GM12878 (cell line): ENCODE measurements at places on chromosomes 12 and 14. TPM values are rescaled to one million over a fixed set of nuclear protein-coding genes. Genes with fewer than 3 reads are reported as not detected.

EPYC gene
- not detected in 2 replicates for total RNA-seq

- no peaks in the 10 kb centered on the region for H3K4me1 ChIP-seq
- H3K4me3 ChIP-seq: no peak overlapping the region
- no peaks in the 10 kb centered on the region for H3K36me3 ChIP-seq
- H3K27me3 ChIP-seq: peaks cover 2% of the 10 kb centered on the region; the same call in 1 of the 2 replicates
- DNase-seq: no peak
- no peak overlapping the region for H3K27ac ChIP-seq
Measured at GRCh38 chr12:13022851-13023271, 21.3 kb upstream of the FAM234B start.

LHX5 gene
- total RNA-seq: not detected in 2 replicates

DNA sequence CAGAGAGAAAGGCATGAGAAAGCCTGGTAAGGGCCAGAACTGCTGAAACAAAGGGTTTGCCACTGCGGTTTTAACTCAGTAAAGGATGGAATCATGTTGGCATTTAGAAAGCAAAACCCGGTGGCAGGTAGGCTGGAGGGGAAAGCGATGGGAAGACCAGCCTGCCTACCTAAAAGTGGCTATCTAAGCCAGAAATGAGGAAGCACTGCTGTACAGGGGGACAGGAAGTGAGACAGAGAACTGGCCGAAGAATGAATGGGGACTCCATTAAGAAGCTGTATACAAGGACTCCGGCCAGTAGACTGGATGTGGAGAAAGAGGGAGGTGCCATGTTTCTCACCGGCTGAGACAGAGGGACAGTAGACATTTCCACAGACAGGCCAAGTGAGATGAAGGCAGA, 48.2 kb downstream of the PPM1H start:
- H3K4me3 ChIP-seq: no peak overlapping the region
- H3K4me1 ChIP-seq: peaks cover 3% of the 10 kb centered on the region; the same call in 1 of the 2 replicates
- H3K27me3 ChIP-seq: no peaks in the 10 kb centered on the region
- no peak for DNase-seq

DNA sequence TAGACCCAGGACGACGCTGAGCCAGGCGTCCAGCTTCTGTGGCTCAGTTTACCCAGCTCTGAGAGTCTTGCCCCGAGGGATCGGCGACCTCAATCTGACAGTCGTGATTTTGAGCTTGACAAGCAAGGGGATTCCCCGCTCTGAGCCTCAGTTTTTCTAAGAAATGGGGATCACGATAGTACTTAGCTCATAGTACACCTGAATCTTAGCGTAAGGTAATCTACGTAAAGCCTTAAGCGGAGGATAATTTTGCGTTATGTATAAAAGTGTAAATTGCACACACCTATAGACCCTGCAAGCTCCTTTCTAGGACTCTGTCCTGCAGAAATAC, 285 bp downstream of the MVK start:
- H3K36me3 ChIP-seq: no peaks in the 10 kb centered on the region; the same call in 1 of the 2 replicates
- no peaks in the 10 kb centered on the region for H3K27me3 ChIP-seq
- H3K4me1 ChIP-seq: no peaks in the 10 kb centered on the region
- no peak for DNase-seq

DNA sequence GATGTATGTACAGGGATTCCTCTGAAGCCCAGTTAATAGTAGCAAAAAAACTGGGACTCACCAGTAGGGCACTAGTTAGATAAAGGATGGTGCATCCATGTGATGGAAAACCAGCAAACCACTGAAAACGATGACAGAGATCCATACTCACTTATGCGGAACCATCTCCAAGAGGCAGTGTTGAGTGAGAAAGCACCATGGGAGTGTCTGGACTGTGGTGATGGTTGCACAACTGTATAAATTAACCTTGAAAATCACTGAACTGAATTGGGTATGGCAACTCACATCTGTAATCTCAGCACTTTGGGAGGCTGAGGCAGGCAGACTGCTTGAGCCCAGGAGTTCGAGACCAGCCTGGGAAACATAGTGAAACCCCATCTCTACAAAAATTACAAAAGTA, 53.6 kb upstream of the ZFP36L1 start:
- H3K27ac ChIP-seq: no peak overlapping the region
- peaks cover 4% of the 10 kb centered on the region; the same call in 1 of the 2 replicates for H3K4me1 ChIP-seq
- H3K36me3 ChIP-seq: no peaks in the 10 kb centered on the region
- no peak for DNase-seq

DNA sequence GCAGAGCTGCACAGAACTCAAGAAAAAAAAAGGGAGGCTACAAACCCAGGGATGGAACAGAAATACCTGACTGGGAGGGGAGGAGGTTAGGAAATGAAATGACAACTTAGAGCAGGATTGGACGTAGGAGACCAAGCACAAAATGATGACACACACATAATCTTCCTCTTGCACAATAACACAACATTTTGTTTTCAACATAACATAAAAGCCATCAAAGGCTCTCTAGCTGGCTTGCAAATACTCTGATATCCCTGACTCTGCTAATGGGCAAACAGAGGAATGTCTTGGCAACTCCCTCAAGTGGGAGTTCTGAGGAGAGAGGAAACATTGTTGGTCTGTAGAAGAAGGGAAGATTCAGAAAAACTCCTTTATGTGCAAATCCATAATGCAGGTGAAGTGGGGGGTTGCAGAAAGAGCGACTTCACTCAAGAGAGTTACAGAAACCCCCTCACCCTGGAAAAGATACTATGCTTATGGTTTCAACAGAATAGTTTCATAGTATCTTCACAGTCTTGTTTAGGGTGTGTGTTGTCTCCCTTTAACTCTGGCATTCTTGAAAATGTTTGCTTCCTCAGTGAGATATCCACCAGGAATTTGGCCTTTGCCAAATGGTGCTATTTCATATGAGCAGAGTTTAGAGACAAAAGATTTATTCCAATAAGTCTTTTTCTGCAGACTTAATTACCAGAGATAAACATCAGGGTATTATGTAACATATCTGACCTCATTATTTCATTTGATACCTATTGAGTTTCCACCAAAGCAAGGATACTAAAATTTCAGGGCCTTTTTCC, 43.8 kb upstream of the LTBP2 start:
- H3K4me3 ChIP-seq: no peak overlapping the region
- H3K27ac ChIP-seq: no peak overlapping the region
- no peak for DNase-seq
- no peaks in the 10 kb centered on the region for H3K27me3 ChIP-seq
- H3K4me1 ChIP-seq: 0 out of 2 replicates have a peak, but pooled peaks cover 3% of the 10 kb centered on the region

- no peaks in the 10 kb centered on the region for H3K27me3 ChIP-seq
- no peaks in the 10 kb centered on the region; the same call in 1 of the 2 replicates for H3K36me3 ChIP-seq
- H3K4me3 ChIP-seq: peak overlapping the region; percentile 45
- no peak for DNase-seq
- H3K27ac ChIP-seq: peak overlapping the region; percentile 50
- peaks cover 19% of the 10 kb centered on the region for H3K4me1 ChIP-seq
Measured at GRCh38 chr12:121576851-121577391, 3.9 kb downstream of the KDM2B start.

PAPOLA gene
- 119 and 122 TPM in 2 replicates for total RNA-seq

DNA sequence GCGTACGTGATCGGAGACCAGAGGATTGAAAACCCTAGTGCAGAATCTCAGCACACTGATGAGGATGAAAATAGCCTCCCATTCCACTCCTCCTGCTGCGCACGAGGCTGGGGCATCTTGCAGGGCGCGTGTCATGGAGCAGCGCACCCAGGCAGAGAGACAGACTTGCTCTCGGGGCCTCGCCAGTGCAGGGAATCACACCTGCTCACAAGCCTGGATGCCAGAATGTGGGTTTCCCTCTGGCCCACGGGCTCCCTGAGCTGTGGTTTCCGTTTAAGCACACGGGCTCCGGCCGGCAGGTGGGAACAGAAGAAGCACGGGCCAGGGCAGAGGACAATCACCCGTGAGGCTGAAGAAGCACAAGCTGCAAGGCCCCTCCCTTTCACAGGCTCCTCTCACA, 2.0 kb downstream of the FGF6 start:
- no peak overlapping the region for H3K27ac ChIP-seq
- H3K4me3 ChIP-seq: no peak overlapping the region

NPAS3 gene
- total RNA-seq: not detected in 2 replicates

TAS2R43 gene
- 0.45 and 0.80 TPM in 2 replicates for total RNA-seq

DPPA3 gene
- not detected in 2 replicates for total RNA-seq

DYRK2 gene
- total RNA-seq: 29.4 and 35.9 TPM in 2 replicates

P2RX2 gene
- total RNA-seq: not detected in 2 replicates

DNA sequence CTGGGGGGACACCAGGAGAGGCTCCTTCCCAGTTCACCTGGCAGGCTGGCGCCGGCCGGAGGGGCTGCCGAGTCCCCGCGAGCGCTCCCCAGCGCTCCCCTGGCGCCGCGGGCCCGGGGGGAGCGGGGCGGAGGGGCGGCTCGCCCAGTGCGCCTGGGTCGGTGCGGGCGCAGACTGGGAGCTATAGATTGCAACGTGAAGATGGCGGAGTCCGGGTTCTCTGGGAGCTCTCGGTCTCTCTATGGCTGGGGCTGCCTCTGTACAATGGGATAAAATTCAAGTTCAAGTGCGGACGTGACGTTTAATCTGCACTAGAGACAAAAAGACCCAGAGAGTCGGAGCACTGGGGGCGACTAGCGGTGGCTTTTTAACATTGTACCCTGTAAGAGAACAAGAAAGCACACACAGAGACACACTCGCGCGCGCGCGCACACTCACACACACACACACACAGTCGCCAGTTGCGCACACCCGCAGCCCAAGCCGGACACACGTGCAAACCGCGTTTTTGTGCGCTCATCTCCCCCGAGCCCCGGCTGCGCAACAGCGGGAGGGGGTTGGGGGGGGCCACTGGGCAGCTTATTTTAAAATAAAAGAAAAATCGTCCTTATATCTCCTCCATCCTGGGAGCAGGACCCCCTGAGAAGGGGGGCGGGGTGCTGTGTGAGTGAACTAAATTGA, at the start of gene BCL11B:
TSS of gene BCL11B (minus strand) at position 247 of the 681 bp plus-strand sequence. CDS start 979 bp downstream, outside the sequence.
- H3K36me3 ChIP-seq: no peaks in the 10 kb centered on the region
- peaks cover 10% of the 10 kb centered on the region for H3K27me3 ChIP-seq
- peaks cover 12% of the 10 kb centered on the region for H3K4me1 ChIP-seq
- H3K4me3 ChIP-seq: peak within 1 kb of the TSS; percentile 80

TAS2R20 gene
- total RNA-seq: 1.2 and 1.9 TPM in 2 replicates

- DNase-seq: no peak
- H3K4me3 ChIP-seq: no peak overlapping the region
Measured at GRCh38 chr14:101717663-101718490, 43.6 kb upstream of the PPP2R5C start.

NDRG2 gene
- 0.49 and 0.56 TPM in 2 replicates for total RNA-seq

DNA sequence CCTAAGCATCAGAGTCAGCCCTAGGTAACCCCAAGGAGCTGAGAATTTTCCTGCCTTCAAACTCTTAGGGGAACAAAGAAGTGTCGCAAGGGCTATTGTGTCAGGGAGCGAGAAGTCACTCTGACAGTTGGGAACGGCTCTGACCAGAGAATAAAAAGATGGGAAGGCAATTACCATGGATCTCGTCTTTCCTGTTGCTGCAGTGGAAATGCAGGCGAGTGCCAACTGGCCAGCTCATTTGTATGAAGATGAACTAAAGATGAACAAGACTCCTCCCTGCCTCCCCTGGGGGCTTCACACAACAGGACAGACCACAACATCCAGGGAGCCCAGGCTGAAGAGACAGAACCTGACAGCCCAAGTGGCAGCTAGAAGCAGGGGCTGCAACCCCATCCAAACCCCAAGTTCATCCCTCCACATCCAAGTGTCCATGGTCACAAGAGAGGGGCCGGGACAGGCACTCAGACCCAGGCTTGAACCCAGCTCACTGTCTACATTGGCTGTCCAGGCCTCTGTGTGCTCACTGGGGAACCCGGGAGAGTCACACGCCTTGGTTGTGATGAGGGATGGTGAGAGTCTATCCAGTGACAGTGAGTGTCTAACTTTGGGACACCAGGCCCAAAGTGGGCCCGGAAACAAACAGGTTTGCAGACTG, 322.4 kb downstream of the BCL11B start:
- no peak for DNase-seq
- H3K36me3 ChIP-seq: no peaks in the 10 kb centered on the region
- no peaks in the 10 kb centered on the region for H3K27me3 ChIP-seq
- no peaks in the 10 kb centered on the region for H3K4me1 ChIP-seq

DNA sequence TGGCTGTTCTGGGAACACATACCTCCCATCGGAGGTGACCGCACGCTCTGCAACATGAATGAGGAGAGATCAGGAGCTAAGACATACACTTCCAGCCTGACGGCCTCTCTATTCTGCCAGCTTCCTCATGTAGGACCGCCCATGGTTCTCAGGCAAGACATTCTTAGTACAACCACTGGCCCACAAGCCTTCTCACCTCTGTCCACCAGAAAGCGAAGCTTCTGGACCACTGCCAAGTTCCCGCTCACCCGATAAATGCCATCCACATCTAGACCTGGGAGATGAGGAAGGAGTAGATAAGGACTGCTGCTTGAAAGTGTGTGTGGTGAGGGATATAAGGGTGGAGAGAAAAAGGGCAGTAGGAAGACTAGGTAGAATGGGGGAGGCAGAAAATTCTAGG, 5.2 kb downstream of the ARHGAP9 start:
- DNase-seq: no peak
- H3K27ac ChIP-seq: no peak overlapping the region
- H3K4me3 ChIP-seq: no peak overlapping the region
- H3K4me1 ChIP-seq: peaks cover 21% of the 10 kb centered on the region
- peaks cover 1% of the 10 kb centered on the region for H3K36me3 ChIP-seq

DNA sequence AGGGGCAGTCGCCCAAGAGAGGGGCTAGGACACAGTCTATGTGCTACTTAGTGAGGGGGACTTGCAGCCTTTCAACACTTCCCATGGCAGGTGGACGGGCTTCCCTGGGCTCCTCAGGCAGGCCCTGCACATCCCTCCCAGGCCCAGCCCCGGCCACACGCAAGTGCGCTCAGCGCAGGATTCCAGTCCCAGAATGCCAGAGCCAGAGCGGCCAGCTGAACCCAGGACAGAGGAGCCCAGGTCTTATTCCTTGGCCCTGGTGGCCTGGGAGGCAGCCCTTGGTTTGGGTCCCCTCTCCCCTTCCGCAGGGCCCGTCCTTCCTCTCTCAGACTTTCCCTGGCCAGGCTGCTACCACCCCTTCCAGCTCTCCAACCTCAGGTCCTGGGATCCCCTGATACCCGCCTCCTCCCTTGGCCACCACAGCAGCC, 12.0 kb downstream of the DLK1 start:
- no peak for DNase-seq
- H3K4me3 ChIP-seq: no peak overlapping the region
- no peaks in the 10 kb centered on the region for H3K4me1 ChIP-seq
- H3K27me3 ChIP-seq: no peaks in the 10 kb centered on the region
- H3K27ac ChIP-seq: no peak overlapping the region

DNA sequence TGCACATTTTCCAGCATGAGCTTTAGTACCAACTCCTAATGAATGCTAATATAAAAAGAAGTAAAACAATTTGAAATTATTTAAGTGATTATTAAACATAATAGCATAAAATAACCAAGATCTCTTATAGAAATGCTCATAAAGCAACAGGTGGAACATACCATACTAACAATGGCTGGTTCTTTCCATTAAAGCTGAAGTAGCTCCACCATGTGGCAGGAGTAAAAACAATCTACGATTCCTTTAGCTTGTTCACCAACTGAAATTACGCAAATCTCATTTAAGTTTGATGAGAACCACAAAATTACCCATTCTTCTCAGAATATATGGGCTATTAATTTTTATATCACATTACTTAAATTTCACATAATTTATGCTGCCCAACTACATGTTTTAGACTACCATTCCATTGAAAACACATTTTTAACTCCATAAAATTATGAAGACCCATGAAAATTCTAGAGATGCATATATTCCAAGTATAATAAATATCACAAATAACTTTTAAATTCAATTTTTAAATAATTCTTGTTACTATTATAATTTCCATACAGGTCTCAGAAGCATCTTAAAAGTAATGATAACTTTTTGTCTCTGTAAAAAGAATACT, 213.6 kb downstream of the DAD1 start:
- H3K27ac ChIP-seq: no peak overlapping the region
- no peaks in the 10 kb centered on the region for H3K4me1 ChIP-seq
- H3K27me3 ChIP-seq: no peaks in the 10 kb centered on the region
- no peak overlapping the region for H3K4me3 ChIP-seq
